Stimulated activated CD4-positive, alpha-beta T cell treated with anti-CD3 and anti-CD28 coated beads, TNF-alpha, amount 100 ng/mL, for 24 hours (primary cell): ENCODE measurements at places on chromosomes 4 and X.
A peak's percentile ranks its signal among the peaks of the same experiment; 100 is the strongest.

- DNase-seq: no peak
These were observed 18.9 kb downstream of the RAB33B start for GRCh38 chr4:139472852-139473251.

GRCh38 chr4:188854436-188854835 lies 715.2 kb downstream of the TRIML1 start:
- no peak for DNase-seq

DNA sequence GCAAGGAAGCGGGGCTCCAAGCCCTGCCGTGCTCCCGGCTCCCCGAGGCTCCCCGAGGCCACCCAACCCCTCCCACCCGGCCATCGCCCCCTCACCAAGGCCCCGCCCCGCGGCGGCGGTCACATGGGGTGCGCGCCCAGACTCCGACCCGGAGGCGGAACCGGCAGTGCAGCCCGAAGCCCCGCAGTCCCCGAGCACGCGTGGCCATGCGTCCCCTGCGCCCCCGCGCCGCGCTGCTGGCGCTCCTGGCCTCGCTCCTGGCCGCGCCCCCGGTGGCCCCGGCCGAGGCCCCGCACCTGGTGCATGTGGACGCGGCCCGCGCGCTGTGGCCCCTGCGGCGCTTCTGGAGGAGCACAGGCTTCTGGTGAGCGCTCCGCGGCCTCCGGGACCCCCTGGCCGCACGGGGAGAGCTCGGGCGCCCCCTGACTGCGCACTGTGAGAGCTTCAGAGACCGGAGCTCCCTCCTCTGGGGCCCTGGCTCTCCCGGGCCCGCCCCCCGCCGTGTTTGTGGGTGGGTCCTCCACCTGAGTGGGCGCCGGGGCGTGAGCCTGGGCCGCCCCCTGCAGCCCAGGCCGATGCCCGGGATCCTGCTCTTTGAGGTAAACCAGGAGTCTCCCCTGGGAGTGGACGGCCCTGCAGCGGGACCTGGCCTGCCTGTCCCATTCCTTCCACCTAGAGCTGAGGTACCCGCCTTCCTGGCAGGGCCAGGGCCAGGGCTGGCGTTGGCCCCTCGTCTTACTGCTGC lies at the start of gene IDUA:
Gene IDUA, plus strand, starts transcription at position 166 of the 745 bp plus-strand sequence. Its CDS starts 41 bp downstream, at position 207.
- peak; percentile 70 for DNase-seq

- DNase-seq: no peak
These were observed 147.1 kb downstream of the ZNF674 start for GRCh38 chrX:46398126-46398525.

DNA sequence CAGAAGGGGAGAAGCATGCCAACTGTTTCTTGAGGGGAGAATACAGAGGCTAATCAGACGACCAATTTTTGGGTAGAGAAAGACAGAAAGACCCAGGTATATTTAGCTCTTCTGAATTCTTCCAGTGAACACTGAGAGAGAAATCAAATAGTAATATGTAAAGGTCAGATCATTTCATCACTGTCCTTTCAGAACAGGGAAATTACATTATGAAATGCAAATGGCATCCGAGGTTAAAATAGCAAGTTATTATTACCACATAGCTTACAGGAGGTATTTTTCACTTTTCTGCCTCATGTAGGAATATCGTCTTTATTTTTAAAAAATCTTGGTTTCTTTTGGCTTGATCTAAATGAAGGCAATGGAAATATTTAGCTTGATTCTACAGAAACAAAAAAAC lies 18.0 kb downstream of the GABRB1 start:
- no peak for DNase-seq

GRCh38 chr4:15779306-15779705 lies 1.2 kb downstream of the CD38 start:
- no peak for DNase-seq

- DNase-seq: no peak
These were observed 197.7 kb downstream of the GRID2 start for GRCh38 chr4:92501456-92501855.

GRCh38 chr4:140742838-140743193 lies 13.4 kb downstream of the TBC1D9 start:
- DNase-seq: no peak

DNA sequence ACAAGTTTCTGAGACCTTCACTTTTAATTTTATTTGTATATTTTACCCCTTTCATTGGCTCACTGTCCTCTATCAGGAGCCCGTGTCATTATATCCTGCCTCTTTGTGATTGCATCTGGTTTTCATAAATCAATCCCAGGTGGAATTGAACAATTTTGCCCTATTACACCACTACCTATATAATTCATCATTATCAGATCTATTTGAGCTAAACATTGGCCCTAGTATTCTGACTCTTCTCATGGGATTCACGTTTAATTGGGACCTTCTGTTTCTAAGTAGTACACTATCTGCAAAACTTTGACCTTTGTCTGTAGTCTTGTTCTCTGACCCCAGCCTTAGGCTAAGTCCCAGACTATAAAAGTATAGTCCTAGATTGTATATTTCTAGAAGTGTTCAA lies 114.1 kb downstream of the FAT4 start:
- no peak for DNase-seq

- DNase-seq: no peak
These were observed 37.0 kb downstream of the FGF2 start for GRCh38 chr4:122863639-122864038.

DNA sequence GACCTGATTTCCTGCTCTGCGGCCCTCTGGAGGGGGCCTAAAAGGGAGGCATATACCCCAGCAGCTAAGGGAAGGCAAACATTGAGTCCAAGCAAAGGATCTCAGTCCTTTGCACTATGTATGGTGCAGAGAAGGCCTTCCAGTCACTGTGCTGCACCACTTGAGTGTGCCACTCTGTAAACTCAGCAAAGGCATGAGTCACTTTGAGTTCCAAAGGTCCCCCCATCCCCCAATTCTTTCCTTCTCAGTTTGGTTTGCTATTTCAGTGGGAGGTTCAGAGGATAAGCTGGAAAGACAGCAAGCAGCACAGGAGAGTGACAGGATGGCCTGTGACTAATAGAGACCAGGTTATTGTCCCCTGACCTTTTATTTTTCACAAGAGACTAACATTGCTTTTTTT lies 131.3 kb downstream of the FHDC1 start:
- no peak for DNase-seq

DNA sequence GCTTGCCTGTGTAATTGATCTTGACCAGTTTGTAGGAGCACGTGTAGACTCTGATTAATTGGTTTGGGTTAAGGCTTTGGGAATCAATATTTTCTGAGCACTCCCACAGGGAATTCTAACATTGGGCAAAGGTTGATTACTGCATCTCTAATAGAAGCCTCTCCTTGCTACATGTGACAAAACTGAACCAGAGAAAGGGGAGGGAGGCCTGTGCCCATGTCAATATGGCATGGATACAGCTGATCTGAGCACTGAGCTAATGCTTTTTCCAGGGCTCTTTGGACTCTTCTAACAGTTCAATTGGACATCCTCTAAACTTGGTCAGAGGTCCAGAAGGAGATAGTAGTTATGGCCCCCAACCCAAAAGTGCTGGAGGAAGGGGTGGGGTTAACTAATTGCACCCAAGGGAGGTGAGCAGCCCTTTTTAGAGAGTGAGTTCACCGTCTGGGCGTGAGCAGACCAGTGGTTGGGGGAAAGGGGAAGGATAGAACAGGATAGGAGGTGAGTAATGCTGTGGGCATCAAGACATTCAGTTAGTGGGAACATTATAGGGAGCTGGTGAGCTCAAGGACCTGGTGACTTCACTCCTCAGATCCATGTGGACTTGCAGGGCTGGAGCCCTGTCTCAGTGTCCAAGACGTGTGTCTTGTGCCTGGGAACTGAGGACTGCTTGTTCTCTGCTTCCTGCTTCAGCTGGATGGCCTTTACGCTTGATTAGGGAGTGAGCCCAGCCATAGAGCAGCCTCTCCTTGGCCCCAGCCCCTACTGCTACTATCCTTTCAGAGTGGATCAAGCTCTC lies 22.8 kb downstream of the MSN start:
- DNase-seq: no peak

- DNase-seq: no peak
These were observed 35.7 kb downstream of the ZNF518B start for GRCh38 chr4:10421344-10422055.

DNA sequence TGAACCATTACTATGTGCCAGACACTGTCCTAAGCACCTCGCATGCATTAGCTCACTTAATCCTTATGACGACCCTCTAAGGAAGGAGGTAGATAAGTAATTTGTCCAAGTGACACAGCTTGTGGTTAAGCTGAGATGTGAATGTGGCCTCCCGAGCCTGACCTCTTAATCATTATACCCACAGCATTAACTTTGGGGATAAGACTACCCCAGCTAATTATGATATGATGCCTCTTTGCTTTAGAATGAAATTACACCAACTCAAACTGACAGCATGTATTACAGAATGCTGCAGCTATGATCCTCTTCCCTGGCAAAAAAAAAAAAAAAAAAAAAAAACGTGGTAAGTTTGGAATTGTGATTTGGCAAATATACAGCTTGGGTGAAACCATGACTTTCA lies 53.5 kb downstream of the APBB2 start:
- no peak for DNase-seq

- no peak for DNase-seq
These were observed 50.3 kb upstream of the STPG2 start for GRCh38 chr4:98193459-98194105.

- no peak for DNase-seq
These were observed 92.5 kb downstream of the RAPGEF2 start for GRCh38 chr4:159195361-159195769.

DNA sequence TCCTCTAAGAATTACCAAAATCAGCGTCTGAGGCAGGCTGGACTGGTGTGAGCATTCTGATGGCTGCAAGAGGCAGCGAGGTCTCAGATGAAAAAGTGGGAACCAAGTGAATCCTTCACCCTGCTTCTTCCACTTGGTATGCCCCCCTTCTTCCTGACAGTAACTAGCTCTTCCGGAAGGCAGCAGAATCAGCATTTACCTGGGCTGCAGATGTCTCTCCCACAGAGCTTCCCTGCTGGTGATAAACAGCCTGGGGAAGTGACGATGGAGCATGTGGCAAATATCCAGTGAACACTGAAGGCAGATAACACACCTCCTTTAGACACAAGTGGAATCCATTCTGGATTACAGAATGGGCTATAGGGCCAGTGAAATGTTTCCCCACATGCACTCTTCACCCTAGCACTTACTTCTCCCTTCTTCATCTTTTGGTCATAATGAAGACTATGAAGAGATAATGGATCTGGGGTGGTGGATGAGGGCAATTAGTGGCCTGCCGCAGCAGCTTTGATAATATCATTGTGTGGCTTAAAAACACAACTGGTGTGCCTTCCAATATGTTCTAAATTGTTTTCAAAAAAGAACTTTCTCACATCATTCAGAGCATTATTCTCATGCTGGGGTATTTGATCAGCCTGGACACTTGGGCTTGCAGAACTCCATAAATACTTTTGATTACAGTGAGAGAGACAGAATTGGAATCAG lies 60.8 kb upstream of the TBC1D9 start:
- DNase-seq: no peak

- DNase-seq: no peak
These were observed 723 bp downstream of the NKX6-1 start for GRCh38 chr4:84498203-84498934.

DNA sequence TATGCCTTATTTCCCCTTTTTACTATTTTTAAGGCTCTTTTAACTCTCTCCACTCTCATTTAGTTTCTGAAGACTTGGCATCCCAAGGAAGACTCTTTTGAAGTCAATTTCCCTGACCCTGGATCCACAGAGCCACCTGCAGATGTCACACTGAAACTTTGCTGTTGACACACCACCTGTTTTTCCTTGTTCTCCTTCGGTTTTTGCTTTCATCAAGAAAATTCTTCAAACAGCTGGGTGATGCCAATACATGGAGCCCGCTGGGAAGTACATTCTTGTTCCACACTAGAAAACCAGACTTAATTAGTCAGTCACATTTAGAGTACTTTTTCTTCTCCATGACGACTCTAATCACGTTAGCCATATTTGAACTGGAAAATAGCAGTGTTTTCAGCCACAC lies 293.9 kb downstream of the PDGFC start:
- no peak for DNase-seq

GRCh38 chr4:80271801-80272200 lies 5.3 kb downstream of the FGF5 start:
- no peak for DNase-seq

- no peak for DNase-seq
These were observed 100.0 kb downstream of the TET2 start for GRCh38 chr4:105246712-105247111.

DNA sequence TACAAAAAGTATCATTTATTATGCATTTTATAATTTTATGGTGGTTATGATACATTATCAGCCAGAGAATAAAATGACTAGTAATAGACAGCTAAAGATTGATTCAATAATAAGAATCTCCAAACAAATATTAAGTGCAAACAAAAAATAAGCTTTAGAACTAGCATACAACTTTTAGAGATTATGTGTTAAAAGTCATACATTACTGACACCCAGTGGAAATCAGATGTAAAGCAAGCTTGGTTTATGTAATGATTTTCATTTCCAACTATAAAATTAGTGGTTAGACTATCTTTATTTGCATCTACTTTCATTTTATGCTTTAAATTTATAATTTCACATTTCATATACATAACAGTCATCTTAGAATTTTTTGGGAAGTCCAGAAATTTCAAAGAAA lies 57.7 kb downstream of the IL13RA2 start:
- no peak for DNase-seq

GRCh38 chr4:183173580-183174526 lies 74.8 kb downstream of the WWC2 start:
- DNase-seq: no peak

GRCh38 chr4:177519481-177520260 lies 77.4 kb upstream of the AGA start:
- DNase-seq: no peak

- no peak for DNase-seq
These were observed 3.8 kb downstream of the ANKRD50 start for GRCh38 chr4:124708517-124709300.

DNA sequence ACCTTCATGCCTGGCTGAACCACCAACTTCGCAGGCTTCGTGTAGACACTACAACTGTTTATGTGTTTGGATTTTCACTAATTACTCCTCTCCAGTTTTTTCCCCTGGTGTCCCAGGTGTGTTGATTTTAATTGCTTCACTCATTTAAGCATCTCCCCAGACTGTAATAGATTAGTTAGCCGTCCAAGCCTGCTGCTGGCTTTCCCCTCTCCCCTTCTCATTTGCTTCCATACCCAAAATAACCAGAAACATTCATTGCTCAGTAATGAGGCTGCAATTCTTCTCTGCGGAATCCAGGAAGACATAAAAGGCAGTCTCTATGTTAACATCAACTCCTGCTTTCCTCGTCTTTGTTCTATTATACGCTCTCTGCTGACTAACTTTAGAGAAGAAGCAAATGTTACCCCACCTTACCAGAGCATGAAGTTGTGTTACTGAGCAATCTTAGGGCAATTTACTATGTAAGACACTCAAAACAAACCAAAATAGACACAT lies 37.9 kb upstream of the SCRG1 start:
- no peak for DNase-seq

- DNase-seq: peak; percentile 80
These were observed 5.6 kb downstream of the PNCK start for GRCh38 chrX:153667956-153668396.
